ENCODE measurements at places on chromosomes 2 and 18.
A peak's percentile ranks its signal among the peaks of the same experiment; 100 is the strongest.

GRCh38 chr2:100051253-100051652 lies 91.1 kb downstream of the AFF3 start:
- DNase-seq = no peak

- no peak for DNase-seq
Measured at GRCh38 chr2:6648596-6649247, 217.0 kb downstream of the CMPK2 start.

GRCh38 chr2:233684640-233685039 lies 2.9 kb downstream of the UGT1A7 start:
- no peak for DNase-seq

- no peak for DNase-seq
Measured at GRCh38 chr2:179809606-179810005, 51.8 kb downstream of the ZNF385B start.

- peak; percentile 50 for DNase-seq
Measured at GRCh38 chr18:58541789-58542425, 87.0 kb downstream of the ALPK2 start.

DNA sequence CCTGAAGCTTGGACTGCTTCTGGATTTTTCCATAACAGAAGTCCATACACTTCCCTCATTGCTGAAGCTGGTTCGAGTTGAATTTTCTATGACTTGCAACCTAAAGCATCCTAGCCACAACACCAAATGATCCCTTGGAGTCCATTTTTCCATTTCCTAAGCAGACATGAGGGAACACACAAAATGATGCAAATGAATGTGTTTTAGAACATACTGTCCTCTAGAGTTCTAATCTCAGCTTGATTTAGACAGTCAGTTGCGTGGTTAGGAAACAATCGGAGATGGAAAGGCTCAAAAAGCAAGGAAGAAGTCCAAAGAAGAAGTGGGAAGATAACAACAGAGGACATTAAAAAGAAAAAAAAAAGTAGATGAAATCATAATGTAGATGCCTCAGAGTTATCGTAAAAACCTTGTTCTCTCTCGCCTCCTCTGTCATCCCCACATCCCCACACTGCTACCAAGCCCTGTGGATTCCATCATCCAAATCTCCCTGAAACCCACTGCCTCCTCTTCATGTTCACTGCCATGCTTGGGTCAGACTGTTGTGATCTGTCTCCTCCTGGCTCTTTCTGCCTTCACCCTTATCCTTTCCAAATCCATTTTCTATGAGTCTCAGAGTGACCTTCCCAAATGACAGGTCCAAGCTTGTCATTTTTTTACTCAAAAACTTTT lies 58.4 kb downstream of the TMEM247 start:
- DNase-seq = no peak

Measured in stimulated activated CD8-positive, alpha-beta memory T cell treated with anti-CD3 and anti-CD28 coated beads, Interleukin-15, amount 100 ng/mL, for 48 hours (primary cell).